GM03348 (cell line): ENCODE measurements at places on chromosomes 11 and 22.

GRCh38 chr11:117225553-117226170, 6.2 kb downstream of the PCSK7 start:
- DNase-seq: no peak

DNA sequence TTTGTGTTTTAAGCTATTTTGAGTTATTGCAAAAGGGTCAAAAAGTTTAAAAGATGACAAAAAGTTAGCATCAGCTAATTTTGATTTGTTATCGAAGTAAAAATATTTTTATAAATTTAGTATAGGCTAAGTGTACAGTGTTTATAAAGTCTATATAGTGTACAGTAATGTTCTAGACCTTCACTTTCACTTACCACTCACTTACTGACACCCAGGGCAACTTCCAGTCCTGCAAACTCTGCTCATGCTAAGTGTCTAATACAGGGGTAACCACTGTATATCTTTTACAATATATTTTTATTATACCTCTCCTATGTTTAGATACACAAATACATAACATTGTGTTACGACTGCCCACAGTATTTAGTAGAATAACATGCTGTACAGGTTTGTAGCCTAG, 59.7 kb downstream of the PDGFD start:
- no peak for DNase-seq

DNA sequence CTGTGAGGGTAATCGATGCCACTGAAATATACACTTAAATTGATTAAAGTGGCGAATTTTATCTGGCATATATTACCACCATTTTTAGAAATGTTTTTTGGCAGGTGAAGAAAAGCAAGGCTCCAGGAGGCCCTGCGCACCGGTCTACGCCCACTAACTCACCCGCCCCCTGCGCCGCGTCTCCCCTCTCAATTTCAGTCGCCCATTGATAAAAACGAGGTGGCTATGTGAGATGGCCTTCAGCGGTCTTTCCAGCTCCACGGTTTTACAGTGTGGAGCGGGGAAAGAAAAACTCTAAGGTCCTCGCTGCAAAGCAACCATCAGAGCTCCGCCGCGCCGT, 602 bp upstream of the AQP11 start:
- DNase-seq: no peak

DNA sequence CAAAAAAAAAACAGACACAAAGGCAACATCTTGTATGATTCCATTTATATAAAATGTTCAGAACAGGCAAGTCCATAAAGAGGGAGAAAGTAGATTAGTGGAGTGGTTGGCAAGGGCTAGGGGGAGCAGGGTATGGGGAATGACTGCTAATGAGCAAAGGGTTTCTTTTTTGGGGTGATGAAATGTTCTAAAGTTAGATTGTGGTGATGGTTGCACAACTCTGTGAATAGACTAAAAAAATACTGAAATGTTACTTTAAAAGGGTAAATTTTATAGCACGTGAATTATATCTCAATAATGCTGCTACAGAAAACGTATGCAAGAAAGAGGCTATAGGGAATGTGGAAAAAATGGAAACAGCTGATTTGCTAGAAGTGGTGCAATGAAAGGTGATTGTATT, 155.1 kb downstream of the TENM4 start:
- peak; percentile 31 for DNase-seq

DNA sequence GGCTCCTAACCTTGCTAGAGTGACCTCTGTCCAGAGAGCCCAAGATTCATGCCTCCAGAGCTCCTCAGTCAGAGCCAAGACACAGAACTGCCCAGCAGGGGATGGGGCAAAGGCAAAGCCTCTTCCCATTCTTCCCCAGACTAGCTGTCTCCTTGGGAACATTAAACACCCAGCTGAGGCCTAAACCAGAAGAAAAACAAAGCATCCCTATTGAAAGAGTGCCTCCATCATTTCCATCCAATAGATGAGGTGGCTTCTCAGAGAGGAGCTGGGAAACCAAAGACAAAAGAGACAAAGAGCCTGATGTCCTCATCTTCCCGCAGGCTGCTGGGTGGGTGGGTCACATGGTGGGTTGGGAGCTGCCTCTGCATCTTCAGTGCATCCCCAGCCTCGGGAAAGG, 37.4 kb downstream of the COMMD9 start:
- DNase-seq: no peak

DNA sequence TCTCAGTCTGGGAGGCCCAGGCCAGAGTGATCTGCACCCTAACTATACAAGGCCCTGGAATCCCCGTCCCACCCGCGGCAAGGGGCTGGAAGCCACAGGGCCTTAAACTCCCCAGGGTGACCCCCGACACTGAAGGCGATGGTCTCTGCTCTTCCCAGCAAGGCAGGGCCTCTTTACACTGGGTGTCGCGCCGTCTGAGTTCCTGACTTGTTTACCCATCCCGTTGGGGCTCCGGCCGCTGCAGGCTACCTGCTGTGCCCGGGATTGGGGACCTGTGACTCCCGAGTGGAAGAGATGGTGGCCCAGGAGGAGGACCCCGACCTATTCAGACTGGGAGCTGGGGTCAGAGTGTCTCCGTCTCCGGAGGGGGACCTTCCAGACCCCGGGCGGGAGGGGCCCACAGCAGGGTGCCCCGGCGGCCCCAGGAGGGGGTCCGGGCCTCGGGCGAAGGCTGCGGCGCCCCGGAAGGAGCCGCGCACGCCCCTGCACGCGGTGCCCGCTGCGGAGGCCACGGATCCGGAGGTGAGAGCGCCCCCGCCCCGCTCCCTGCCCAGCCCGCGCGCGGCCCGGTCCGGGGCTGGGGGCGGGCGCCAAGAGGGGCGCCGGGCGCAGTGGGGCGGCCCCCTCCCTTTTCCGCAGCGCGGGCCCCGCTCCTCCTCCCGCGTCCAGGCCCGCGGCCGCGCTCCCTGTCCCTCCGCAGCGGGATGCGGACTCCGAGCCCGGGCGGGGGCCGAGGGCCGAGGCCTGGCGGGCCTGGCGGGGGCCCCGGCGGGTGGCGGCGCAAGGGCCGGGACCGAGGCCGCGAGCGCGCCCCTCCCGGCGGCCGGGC, 560 bp upstream of the MPPED1 start:
- no peak for DNase-seq

GRCh38 chr22:46139895-46140350, 10.4 kb upstream of the PPARA start:
- DNase-seq: no peak

DNA sequence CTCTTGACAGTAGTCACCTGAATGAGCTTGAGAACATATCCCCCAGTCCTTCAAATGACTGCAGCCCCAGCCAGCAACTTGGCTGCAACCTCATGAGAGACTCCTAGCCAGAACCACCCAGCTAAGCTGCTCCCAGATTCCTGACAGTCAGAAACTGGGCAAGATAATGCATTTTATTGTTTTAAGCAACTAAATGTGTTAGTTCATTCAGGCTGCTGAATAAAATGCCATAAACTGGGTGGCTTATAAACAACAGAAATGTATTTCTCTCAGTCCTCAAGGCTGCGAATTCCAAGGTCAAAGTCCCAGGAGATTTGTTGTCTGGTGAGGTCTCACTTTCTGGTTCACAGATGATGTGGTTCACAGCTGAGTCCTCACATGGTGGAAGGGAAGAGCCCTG, 5.8 kb upstream of the PAMR1 start:
- DNase-seq: no peak

DNA sequence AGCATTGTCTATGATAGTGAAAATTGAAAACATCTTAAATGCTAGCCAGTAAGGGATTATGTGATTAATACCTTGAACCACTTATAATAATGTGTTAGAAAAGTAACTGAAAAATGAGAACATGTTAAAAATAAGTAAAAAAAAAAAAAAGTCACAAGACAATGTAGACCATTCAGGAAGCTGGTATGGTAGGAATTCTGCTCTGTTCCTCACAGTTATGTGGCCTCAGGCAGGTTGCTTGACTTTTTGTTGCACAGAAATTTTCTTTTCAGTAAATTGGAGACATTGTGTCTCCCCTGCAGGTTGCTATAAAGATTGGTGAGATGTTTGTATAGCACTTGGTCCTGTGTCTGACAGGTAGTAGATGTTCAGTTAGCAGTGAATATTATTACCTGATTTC, 17.3 kb upstream of the PLET1 start:
- peak; percentile 41 for DNase-seq

GRCh38 chr11:5923427-5923776, 18.6 kb upstream of the OR56A3 start:
- no peak for DNase-seq

GRCh38 chr11:58188770-58189169, at the start of gene OR9Q2:
Gene OR9Q2, plus strand, starts transcription at chr11:58189070. Its CDS starts 1,421 bp downstream, at chr11:58190491.
- DNase-seq: no peak

DNA sequence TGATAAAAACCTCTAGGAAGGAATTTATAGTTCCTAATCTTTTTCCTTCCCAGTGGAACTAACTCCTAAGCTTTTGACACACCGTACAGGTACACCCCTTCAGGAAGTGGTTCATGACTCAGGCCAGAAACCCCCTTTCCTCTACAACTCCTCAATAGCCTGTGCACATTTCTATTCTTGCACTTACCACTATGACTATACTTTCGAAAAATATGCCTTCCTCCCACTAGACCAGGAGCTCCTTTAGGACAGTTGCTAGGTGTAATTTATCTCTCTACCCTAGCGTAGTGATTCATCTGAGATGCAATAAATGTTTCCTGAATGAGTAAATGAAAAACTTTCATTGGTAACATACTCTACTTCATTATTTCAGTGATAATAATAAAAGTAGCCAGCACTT, 14.5 kb downstream of the MAP6 start:
- peak; percentile 60 for DNase-seq
